ENCODE measurements at places on chromosomes 7 and 10. TPM values are rescaled to one million over a fixed set of nuclear protein-coding genes. Genes with fewer than 3 reads are reported as not detected.
A peak's percentile ranks its signal among the peaks of the same experiment; 100 is the strongest.

DNA sequence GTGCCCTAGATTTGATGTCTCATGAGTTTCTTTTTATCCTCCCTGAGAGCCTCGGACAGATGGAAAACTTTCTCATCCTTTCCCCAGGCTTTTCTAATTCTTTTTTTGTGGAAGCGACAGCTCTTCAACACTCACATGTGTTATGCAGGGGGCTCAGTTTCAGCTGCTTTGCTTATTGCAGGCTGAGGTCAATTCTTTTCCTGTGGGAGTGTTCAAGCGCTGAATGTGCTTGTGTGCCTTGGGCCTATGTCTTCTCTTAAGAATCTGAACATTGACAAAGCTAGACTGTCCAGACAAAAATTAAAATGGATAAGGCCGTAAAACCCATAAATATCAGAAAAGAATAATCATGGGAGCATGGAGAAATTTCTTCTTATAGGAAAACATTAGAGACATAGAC is 125.2 kb upstream of the STEAP4 start:
- no peak for DNase-seq

MAD1L1 gene
- 61.7 TPM for total RNA-seq

SEMA4G gene
- 0.84 TPM for total RNA-seq

GRCh38 chr10:58756130-58756719 is 243.6 kb downstream of the BICC1 start:
- no peak for DNase-seq

ERVW-1 gene
- total RNA-seq, result not detected

DNA sequence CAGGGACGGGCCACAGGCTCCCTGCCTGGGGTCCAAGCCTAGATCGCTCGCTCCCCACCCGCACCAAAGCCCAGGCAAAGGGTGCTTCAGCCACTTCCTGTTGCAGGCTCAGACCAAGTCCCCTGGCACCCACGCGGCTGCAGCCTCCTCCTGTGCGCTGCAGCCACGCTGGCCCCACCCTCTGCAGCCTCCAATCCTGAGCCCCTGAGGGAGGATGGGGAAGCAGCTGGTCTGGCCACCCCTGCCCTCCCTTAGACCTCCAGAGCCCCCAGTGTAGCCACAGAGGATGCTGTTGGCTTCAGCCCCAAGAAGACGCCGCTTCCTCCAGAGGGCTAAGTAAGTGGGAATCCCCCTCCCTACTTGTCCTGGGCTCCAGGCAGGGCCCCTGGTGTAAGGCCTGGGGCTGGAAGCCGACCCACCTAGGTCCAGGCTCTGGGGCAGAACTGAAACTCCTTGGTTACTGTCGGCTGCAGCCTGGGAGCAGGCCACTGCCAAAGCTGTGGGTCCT is 9.4 kb downstream of the LIMK1 start:
- DNase-seq, result no peak

SCART1 gene
- 1.4 TPM for total RNA-seq

DMTF1 gene
- total RNA-seq, result 64.9 TPM

OR2A7 gene
- total RNA-seq, result 3.8 TPM

DNA sequence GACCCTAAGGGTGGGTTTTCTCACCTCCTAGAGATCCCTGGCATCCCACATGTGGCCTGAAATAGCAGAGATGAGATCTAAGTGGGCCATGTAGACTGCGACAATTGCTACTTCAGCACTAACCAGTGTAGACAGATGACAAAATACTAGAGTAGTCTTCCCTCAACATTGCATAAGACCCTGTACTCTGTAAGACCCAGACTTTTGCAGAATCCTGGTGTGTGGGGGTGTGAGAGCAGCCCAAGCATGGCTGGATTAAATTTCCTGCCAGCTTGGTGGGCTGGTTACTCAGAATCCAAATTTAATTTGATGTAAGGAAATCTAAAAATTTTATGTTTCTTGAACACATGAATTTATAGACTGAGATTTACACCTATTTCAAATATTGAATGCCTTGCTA is 88.3 kb downstream of the ZNF365 start:
- no peak for DNase-seq

DNA sequence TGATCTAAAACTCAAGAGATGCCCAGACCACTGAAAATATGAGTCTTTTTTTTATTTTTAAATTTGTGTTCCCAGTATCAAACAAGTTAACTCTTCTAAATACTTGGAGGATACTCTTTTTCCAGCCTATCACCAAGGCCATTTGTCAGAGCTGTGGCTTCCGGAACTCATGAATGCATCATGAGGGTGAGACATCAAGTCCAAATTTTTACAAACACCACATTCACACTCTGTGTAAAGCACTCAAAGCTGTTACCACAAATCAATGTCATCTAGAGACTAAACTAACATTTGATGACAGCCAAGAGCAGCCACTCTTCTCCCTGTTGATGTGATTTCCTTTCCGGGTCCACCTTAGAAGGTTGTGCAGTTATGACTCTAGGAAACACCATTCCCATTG is 43.8 kb upstream of the ARID5B start:
- DNase-seq, result no peak

- DNase-seq, result no peak
Measured at GRCh38 chr7:26374647-26375373, 83.1 kb downstream of the SNX10 start.

GRCh38 chr7:128932862-128933179 is 4.9 kb upstream of the IRF5 start:
- no peak for DNase-seq

DNA sequence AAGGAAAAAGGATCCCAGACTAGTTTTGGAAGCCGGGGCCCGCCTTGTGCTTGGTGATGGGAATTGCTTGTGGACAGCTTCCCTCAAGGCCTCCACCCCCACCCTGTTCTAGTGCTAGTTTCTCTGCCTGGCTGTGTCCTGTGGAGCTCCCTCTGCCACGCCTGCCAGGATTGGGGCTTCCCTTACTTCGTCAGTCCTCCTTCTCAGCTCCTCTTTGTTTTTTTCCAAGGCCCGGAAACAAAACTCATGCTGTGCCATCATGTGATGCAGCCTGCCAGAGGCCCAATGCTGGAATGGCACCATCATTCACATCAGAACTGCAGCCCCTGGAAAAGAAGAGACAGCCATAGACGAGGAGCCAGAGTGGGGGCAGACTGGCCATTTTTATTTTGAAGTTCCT is 11.2 kb downstream of the YKT6 start:
- no peak for DNase-seq

- DNase-seq, result peak; percentile 59
Measured at GRCh38 chr10:63977329-63977923, 456.2 kb downstream of the REEP3 start.

- DNase-seq, result no peak
Measured at GRCh38 chr7:50688226-50688590, 94.5 kb downstream of the GRB10 start.

GRCh38 chr7:47264021-47264651 is 317.8 kb downstream of the TNS3 start:
- DNase-seq, result no peak

DNA sequence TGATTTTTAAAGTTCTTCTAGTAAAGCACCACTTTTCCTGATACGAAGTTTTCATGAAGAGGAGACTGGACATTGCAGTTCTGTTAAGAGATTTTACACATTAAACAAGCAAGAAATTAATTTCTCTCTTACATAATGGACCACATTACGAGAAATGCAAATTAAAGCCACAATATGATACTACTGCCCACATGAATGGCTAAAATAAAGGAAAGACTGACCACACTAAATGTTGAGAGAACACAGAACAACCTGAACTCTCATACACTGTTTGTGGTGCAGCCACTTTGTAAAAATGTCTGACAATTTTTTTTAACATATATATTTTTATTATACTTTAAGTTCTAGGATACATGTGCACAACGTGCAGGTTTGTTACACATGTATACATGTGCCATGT is 44.0 kb upstream of the HERPUD2 start:
- no peak for DNase-seq

DNA sequence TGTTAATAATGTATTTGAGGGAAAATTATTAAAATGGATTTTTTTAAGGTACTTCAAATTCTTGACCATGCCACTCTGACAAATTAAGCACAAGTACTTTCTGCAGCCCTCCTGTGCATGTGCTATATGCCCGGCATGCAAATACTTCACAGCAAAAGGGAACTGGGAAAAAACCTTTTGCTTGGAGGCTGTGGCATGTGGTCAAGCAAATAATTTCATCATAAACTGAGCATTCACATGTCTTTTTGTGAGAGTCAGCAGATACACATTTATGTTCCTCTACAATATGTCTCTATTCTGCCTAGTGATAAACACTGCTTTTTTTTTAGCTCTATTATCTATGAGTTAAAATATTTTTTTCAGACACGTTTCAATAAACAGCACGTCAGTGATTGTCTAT is 53.7 kb upstream of the SEMA3A start:
- DNase-seq, result no peak

ABCF2 gene
- total RNA-seq, result 49.0 TPM

- DNase-seq, result no peak
Measured at GRCh38 chr7:21771266-21771665, 174.4 kb downstream of the CDCA7L start.

DNA sequence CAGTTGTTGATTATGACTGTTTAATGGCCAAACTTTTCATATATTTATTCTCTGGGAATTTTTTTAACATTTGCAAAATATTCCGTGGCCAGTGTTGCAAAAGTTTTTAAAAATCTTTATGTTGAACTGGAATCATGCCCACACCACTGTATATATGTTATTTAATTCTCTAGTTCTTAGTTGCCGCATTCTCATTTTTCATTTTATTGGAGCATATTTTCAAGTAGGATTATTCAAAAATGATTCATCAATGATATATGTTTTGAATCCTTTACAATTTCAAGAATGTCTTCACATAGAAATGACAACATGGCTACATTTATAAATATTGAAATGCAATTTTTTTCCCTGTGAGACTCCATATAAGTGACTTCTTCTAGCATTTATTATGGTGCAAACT is 188.6 kb upstream of the LRRTM3 start:
- DNase-seq, result no peak

DNA sequence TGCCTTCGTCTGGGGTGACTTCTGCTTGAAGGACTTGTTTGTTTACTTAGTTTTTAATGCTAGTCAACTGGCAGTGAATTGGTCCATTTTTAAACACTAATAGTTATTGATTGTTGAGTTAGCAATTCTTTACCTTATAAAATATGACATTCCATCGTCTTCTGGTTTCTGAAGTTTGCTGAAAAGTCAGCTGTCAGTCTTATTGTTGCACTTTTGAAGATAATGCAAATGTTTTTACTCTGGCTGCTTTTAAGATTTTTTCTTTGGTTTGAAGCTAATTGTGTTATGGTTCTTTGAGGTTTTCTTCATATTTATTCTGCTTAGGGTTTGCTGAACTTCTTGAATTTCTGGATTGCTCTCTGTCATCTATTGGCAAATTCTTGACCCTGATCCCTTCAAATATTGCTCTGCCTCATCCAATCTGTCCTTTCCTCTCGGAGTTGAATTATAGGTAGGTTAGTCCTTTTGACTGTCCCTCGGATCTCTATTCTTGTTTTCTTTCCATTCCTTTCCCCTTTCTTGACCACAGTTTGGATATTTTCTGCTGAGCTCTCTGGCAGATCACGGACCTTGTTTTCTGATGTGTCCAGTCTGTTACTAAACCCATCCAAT is 24.2 kb downstream of the MGMT start:
- DNase-seq, result no peak

DNA sequence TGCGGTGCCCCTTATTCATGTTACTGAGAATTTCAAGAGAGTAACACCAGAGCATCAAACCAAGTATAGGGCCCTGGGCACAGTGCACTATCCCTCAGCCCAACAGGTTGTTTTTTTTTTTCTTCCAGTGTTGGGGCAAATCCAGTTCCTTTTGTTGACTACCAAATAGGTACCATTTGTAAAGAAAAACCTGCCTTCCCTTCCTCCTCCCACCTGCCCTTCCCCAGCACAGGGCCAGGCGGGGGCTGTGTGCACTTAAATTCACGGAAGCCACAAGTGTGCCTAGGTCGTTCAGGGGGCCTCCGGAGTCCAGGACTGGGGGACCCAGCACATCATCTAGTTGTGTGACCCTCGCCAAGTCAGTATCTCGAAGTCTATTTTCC is 595 bp upstream of the SFXN4 start:
- no peak for DNase-seq

SORCS1 gene
- total RNA-seq, result not detected

DNA sequence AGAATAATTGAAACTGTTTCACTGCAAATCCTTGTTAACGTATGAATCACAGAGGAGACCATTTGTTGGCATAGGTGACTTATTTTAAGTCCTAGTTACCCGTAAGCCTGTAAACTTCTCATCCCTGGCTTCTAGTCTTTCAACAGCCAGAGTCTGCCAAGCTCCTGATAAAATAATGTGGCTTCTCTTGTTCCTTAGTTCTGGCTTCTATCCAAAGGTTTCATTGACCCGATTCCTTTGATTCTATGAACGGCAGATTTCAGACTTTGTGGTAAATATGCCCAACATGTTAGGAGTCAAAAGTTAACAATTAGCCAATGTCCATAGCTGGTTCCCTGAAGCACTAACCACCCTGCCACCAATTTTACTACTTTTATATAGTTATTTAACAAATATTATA is 23.3 kb downstream of the DNAH11 start:
- DNase-seq, result no peak

GRCh38 chr7:55629051-55629677 is 56.9 kb upstream of the VOPP1 start:
- DNase-seq, result no peak

DNA sequence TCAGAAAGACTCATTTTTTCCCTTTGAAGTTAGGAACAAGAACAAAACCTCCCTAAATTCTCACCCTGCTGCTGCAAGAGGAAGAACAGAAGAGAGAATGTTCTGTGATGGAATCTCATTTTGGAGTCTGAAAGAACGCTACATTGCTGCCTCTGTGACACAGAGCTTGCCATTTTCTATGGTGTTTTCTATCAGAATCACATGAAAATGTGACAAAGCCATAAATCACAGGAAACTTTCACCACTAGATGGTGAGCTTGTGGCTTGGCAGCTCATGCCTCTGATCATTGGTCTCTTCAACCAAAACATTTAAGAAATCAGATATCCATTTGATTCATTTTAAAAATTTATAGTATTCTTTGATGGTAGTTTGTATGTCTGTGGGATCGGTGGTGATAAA is 82.9 kb downstream of the CADPS2 start:
- DNase-seq, result no peak

PARD3 gene
- total RNA-seq, result 2.2 TPM

- no peak for DNase-seq
Measured at GRCh38 chr10:80288849-80289248, 609 bp downstream of the MAT1A start.

DNA sequence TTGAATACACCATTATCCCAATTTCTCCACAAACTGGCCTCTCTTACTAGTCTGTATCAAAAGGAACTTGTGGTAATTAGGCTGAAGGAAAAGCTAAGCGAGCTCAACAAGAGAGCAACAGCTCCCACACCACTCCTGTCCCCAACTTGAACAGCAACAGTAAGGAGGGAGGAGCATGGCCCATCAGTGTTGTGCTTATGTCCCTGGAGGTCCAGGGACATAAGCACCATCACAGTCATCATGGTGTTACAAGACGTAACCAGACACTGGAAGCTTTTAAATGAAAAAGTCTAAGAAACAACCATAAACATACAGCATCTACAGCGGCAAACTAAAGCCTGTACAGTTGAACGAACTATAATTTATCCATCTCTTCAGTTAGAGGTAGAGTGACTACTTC is 989 bp downstream of the ERLIN1 start:
- peak; percentile 17 for DNase-seq

- DNase-seq, result no peak
Measured at GRCh38 chr10:112244197-112244596, 39.0 kb upstream of the TECTB start.
